ENCODE measurements at places on chromosomes 12 and 14.

DNA sequence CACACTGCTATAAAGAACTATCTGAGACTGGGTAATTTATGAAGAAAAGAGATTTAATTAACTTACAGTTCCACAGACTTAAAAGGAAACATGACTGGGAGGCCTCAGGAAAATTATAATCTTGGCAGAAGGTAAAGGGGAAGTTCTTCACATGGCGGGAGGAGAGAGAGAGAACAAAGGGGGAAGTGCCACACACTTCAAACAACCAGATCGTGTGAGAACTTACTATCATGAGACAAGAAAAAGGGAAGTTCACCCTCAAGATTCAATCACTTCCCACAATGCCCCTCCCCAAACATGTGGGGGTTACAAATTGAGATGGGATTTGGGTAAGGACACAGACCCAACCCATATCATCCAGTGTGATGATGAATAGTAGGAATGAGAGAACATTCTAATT is 366.5 kb downstream of the LRFN5 start:
- peak; percentile 93 for DNase-seq

- peak; percentile 95 for DNase-seq
Measured at GRCh38 chr12:51886021-51886710, 1.7 kb upstream of the ANKRD33 start.

DNA sequence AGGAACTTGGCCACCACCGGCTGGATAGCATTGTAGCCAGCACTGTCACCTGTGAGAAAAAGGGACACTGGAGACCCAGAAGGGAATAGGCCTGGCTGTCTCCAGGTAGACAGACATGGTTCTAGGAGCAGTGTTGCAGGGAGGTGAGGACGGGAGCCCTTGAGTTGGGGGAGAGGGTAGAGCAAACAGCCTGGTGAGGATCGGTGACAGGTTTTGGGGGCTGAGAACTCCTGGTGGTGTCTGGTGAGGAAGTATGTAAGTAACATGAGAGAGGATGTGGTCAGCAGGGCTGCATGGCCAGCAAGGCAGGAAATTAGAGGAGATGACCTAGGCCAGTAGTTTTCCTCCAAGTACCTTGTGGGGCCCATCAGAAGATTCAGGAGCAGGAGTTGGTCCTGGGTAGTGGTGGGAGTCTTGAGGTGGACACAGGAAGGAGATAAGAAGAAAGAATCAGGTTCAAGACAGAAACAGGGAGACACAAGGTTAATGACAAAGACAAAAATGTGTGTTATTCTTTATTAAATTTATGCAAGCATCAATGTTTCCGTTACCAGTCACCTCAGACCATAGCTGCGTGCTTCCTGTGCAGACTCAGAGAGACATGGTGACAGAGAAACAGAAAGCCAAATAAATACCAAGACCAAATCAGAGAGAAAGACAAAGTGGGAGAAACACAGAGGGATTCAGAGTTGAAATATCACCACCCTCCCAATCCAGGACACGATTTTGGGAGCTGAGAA is at the start of gene ARHGAP9:
Gene ARHGAP9 (minus strand): TSS at position 491 of the 740 bp plus-strand sequence. CDS start 460 bp downstream, at position 31.
- peak; percentile 45 for DNase-seq

DNA sequence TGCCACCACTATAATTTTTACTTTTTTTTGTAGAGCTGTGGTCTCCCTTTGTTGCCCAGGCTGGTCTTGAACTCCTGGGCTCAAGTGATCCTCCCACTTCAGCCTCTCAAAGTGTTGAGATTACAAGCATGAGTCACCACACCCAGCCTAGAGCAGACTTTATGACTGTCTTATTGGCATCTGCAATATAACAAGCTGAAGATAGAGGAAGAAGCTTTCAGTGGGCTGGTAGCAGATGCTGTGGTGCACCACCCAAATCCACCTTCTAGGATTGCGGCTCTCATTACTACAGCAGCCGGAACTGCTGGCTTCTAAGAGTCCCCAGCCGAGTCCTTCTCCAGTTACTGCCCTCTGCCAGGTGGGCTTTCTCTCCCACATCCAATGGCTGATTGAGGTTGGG is 7.6 kb upstream of the STK38L start:
- peak; percentile 99 for DNase-seq

DNA sequence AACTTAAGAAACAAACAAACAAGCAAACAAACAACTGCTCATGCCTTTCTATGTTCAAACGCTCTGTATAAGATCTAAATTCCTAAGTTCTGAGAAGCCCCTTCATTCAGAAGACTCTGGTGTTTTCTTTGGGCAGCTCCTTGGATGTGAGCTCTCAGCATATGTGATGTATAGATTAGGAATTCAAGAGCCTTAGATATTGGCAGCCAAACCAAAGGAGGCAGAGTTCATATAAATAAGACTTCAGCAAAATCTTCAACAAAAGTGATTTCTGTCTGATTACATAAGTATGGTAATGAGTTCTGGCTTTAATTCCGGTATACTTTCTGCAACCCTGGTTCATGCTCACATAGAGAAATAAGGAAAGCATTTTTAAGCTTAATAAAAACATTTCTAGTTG is 145.6 kb downstream of the DYRK2 start:
- no peak for DNase-seq

DNA sequence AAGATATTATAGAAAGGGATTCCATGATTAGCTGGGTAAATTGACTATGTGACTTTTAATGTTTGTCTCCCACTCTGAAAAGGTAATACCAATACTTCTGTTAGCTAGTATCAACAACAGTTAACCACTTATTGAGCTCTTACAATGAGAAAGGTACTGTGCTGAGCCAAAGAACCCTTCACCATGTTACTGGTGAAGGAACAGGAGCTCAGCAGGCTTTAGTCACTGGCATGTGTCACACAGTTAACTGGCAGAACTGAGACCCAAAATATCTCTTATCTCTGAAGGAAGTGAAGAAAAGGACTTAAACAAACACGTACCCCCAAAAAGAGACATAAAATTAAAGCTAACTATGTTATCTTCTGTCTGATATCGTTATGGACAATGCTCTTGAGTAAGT is 170.6 kb downstream of the MED13L start:
- DNase-seq = no peak

GRCh38 chr14:95468448-95469133 is 47.9 kb downstream of the SYNE3 start:
- no peak for DNase-seq

- DNase-seq = no peak
Measured at GRCh38 chr12:29929295-29929694, 145.6 kb upstream of the TMTC1 start.

DNA sequence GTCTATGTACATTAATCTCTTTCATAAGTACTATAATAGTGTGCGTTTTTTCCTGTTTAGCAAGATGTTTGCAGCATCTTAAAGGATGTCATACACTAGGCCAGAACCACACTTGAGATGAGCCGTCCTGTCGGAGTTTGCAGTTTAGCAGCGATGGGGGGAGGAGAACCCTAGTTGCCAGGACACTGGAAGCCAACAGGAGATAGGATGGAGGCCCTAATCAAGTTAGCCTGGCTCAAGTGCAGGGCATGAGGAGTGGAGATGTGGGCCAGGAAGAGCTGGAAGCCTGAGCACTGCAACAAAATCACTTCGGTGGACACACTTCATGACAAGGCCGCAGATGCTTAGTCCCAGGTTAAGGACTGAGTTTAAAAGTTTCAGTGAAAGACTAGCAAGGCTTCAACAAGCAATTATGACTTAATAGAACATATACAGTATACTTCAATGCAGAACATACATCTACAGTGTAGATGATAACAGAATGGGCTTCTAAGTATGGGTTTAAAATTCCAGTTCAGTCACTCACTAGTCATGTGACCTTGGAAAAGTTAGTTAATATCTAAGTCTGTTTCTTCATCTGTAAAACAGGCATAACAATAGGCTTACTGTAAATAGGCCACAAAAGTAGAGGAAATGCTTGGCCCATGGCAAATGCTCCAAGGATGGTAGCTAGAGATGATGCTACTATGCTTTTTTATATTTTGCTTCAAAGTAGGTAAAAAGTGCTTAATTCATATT is 77.1 kb downstream of the PTPN21 start:
- no peak for DNase-seq

GRCh38 chr12:50218386-50218785 is 51.2 kb upstream of the CERS5 start:
- no peak for DNase-seq

Data from MV-4-11 (cell line).